ENCODE measurements at places on chromosomes 11 and 22. TPM values are rescaled to one million over a fixed set of nuclear protein-coding genes. Genes with fewer than 3 reads are reported as not detected.

MOGAT2 gene
- total RNA-seq: not detected

SLC22A12 gene
- total RNA-seq: not detected

ANGPTL5 gene
- 0.92 TPM for total RNA-seq

MYO18B gene
- 11.1 TPM for total RNA-seq

GALNT18 gene
- total RNA-seq: 2.5 TPM

VSIG10L2 gene
- not detected for total RNA-seq

CSNK2A3 gene
- 1.2 TPM for total RNA-seq

OR52A1 gene
- total RNA-seq: not detected

ART5 gene
- not detected for total RNA-seq
